ENCODE measurements at places on chromosomes 6 and 20. TPM values are rescaled to one million over a fixed set of nuclear protein-coding genes. Genes with fewer than 3 reads are reported as not detected.

DNA sequence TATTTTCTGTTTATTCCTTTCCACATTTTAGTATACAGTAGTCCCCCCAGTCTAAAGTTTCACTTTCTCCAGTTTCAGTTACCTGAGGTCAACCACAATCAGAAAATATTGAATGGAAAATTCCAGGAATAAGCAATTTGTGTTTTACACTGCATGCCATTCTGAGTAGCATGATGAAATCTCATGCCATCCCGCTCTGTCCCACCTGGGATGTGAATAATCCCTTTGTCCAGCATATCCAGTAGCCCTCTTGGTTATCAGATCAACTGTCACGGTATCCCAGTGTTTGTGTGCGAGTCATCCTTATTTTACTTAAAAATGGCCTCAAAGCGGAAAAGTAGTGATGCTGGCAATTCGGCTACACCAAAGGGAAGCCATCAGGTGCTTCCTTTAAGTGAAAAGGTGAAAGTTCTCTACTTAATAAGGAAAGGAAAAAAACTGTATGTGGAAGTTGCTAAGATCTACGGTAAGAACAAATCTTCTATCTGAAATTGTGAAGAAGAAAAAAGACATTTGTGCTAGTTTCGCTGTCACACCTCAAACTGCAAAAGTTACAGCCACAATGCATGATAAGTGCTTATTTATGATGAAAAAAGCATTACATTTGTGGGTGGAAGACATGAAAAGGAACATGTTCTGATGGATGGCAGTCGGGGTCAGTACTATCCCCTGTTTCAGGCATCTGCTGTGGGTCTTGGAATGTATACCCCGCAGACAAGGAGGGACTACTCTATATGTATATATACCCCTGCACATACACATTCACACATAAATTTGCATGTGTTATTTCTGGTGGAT, 11.3 kb downstream of the NOX3 start:
- no peak for DNase-seq

DNA sequence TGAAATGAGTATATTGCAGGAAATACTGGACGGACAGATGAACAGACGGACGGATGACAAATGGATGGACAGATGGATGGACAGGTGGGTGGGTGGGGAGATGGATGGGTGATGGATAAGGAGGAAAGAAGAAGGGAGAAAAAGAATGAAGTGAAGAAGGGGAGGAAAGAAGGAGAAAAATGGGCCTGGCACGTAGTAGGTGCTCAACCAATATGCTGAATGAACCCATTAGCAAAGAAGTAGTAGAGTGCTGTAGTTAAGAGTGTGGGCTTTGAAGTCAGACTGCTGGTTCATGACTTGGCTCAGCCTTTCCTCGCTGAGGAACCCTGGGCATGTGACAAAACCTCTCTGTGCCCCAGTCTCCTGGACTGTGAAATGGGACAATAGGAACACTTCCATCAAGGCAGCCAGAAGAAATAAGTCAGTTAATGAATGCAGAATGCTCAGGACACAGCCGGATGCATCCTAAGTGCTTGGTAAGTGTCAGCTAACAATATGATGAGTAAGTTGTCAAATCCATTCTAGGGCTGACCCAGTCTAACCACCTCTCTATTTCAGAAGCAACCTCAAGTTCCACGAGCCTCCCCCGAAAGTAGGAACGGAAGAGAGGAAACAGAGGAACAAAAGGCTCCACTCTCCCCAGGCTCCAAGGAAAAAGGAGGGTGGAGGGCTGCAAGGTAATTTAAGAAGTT, 37.9 kb downstream of the PREX1 start:
- DNase-seq, result no peak

DNA sequence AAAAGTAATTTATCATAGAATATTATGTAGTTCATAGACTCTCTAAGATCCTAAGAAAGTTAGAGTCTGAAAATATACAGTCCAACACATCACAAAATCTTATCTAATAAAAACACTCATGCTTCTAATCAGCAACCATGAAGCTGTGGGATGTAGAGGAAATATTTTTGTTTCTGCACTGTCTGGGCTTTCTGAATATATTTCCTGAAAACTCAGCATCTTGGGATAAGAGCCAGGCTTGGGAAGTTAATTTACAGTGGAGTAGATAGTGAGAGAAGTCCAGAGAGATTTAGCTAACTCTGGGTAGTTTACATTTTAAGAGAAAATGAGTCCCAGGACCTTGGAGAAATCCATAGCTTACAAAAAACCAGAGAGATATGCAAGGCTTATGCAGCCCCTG, 150.4 kb upstream of the BMP5 start:
- no peak for DNase-seq

- no peak for DNase-seq
These were observed 110.1 kb upstream of the PTPN1 start for GRCh38 chr20:50399917-50400704.

DNA sequence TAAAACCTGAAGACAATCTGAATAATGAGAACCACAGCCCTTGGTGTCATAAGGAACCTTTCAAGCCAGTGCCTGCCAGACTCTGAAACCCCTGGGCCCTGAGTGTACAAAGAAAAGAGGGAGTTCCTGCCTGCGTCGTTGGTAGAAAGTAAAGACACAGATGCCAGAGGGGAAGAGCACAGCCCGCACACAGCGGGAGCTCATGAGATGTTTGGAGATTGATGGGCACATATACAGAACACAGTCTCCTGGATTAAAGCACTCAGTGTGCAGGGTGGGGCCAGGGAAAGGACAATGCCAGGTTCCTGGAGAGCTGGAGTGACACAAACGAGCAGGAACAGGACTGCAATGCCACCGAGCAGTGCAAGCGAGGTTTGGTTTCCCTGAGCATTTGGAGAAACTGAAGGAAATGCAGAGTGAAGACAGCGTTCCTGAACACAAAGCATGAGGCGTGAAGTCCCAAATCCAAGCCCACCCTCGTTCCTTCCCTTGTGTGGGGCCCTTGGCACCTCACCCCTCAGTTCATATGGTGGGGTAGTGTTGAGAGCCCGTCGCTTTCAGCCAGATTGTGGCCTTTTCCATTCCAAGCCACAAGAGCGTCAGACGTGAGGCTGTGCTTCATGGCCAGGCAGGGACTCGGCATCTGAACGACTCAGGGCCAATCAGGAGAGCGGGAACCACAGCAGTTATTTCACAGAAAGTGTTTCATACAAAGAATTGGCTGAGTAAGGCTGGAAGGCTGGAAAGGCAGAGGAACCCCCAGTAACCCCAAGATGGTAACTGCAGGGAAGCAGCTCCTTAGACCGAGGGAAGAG, 41.0 kb upstream of the RPS6KA2 start:
- DNase-seq, result no peak

DNA sequence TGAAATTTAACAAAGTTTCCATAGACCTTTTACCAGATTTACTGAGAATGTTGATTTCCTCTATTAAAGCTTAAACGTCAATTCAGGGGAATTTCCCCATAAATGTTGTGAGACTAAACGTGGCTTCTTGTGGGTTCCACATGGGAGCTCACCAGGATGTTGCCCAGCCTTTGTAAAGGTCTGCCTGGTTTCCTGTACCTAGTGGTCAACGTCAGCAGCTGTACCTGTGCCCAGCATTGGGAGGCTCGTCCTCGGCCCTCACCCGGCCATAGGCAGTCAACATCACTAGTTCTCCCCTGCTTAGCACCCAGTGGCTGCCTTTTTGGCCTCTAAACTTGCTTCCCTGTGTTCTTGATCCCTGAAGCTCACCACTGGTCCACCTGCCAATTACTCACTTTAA, 22.1 kb upstream of the CD83 start:
- DNase-seq, result no peak

GRCh38 chr6:166365806-166366205, 16.9 kb downstream of the MPC1 start:
- no peak for DNase-seq

DNA sequence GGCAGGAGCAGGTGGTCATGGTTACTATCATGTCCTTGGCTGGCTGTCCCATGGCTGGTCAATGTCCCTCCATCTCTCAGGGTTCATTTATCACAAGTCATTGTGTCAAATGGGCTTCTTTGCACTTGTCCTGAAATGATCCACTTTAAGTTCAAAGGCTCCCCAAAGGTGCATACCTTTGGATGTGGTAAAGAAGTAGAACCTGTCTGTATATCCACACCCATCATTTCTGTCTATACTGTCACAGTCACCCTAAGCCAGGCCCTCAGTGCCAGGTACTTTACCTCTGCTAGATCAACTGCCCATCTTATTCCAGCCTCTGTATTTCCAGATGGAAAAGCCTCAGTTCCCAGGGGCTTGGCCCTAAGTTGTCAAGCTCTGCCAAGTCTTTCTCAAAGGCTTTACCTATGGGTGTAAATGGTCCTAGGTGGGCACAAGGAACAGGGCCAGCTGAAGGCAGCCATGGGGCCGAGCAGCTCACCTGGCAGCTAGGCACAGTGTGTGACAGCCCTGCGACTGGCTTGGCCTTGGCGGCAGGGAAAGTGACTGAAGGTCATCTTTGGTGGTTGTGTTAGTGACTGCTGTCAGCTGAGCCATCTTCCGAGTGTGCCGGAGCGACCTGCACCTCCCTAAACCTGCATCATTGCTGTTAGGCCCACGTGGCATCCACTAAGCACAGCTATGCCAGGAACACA, 198.4 kb downstream of the SYNDIG1 start:
- no peak for DNase-seq

- no peak for DNase-seq
These were observed 27.9 kb downstream of the UBD start for GRCh38 chr6:29531668-29532067.

DNA sequence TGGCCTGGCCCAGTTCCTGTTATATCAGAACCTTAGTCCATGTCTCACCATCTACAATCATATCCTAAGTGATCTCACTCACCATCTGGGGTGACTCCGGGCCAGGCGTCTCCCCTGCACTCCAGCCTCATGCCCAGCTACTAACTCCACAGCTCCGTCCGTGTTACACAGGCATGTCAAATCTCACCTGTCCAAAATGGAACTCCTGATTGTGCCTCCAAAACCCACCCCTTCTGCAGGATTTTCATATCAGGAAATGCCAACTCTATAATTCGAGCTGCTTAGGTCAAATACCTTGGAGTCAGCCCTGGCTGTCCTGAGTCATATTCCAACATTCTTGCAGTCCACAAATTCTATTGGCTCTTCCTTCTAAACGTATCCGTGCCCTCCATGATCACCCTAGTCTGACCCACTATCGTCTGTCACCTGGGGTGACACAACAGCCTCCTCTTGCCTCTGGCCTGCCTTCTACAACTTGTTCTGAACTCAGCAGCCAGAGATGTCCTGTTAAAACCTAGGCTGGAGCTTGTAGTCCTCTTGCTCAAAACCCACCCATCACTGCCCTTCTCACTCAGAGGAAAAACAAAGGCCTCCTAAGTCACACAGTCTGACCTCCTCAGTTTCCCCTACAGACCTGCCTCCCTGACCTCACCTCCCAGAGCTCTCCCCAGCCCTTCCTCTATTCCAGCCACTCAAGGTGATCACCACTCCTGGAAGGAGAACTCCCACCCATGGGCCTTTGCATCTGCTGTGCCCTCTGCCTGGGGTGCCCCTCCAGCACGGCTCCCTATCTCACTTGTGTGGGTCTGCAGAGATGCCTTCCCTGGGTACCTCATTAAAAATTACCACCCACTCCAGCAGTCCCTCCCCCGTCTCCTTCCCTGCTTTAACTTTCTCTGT, 85.3 kb upstream of the SIRPA start:
- DNase-seq, result peak; percentile 59

- no peak for DNase-seq
These were observed 88.2 kb downstream of the MTFR2 start for GRCh38 chr6:136161950-136162349.

DNA sequence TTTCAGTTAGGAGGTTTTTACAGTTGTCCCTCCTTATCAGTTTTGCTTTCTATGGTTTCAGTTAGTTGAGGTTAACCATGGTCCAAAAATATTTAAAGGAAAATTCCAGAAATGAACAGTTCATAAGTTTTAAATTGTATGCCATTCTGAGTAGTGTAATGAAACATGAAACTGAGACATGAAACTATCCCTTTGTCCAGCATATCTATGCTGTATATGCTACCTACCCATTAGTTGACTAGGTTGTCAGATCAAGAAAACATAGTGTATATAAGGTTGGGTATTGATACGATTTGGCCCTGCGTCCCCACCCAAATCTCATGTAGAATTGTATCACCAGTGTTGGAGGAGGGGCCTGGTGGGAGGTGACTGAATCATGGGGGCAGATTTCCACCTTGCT, 39.1 kb downstream of the VGLL2 start:
- DNase-seq, result no peak

DNA sequence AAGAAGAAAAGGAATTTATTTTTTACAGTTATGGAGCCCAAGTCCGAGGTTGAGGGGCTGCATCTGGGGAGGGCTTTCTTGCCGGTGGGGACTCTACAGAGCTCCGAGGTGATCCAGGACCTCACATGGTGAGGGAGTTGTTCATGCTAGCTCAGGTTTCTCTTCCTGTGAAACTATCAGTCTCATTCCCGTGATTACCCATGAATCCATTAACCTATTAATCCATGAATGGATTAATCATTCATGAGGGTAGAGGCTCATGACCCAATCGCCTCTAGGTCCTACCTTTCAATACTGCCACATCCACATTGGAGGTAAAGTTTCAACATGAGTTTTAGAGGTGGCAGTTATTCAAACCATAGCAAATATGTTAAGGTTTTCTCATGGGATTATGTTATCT, 3.8 kb downstream of the DSE start:
- DNase-seq, result no peak

GRCh38 chr20:21550587-21550986, 36.7 kb upstream of the NKX2-2 start:
- DNase-seq, result no peak

GRCh38 chr6:20058912-20059311, 153.4 kb downstream of the MBOAT1 start:
- no peak for DNase-seq

DNA sequence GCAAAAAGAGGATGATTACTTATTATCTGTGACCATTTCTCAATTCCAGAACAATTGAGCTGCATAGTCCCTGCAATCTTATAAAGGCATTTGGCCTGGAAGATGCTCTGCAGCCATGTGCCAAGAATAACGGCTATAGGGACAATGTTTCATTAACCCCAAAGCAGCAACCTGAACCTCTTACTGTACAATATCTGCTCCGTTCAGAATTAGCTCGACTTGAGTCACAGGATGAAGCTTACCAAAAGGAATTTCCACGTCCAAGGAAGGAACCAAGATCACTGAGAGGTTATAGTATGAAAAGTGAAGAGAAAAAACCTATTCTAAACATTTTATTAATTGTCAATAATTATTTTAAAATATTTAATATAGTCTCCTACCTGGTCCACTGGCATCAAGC, 167.3 kb upstream of the GMDS start:
- DNase-seq, result no peak

Gene RAET1L
- 3.1 TPM for total RNA-seq

Gene C2
- not detected for total RNA-seq

Gene KHDRBS2
- 0.22 TPM for total RNA-seq

Gene RIMS4
- 0.07 TPM for total RNA-seq

Gene PKHD1
- 1.7 TPM for total RNA-seq

Gene TCF15
- 2.6 TPM for total RNA-seq

Gene SLC52A3
- 0.46 TPM for total RNA-seq

Gene EYA2
- not detected for total RNA-seq

Gene MTFR2
- 18.6 TPM for total RNA-seq

Gene SIRPG
- not detected for total RNA-seq

Gene FILIP1
- total RNA-seq, result 0.07 TPM

Gene CST5
- total RNA-seq, result not detected

Gene TPX2
- 147 TPM for total RNA-seq

Gene C6orf58
- not detected for total RNA-seq

Gene ORC3
- total RNA-seq, result 28.4 TPM
